Activated naive CD4-positive, alpha-beta T cell treated with Interleukin-2 at 50 U/mL for 16 hours (primary cell): ENCODE measurements at places on chromosomes 13 and 19.

DNA sequence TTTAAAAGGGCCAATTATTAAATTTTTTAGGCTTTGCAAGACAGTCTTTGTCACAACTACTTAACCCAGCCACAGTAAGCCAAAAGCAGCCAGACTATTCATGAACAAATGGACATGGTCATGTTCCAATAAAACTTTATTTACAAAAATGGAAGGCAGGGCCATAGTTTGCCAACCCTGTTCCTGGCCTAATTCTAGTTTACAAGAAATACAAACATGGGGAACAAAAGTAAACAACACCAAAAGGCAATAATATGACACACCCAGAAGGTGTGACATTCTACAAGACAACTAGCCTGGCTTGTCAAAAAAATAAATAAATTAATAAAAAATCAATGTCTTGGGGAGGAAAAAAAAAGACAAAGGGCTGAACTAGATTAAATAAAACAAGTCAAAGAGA, 24.8 kb upstream of the CCNP start:
- no peak for DNase-seq

- DNase-seq = no peak
Observed at GRCh38 chr19:29084266-29084665, 128.7 kb downstream of the UQCRFS1 start.

DNA sequence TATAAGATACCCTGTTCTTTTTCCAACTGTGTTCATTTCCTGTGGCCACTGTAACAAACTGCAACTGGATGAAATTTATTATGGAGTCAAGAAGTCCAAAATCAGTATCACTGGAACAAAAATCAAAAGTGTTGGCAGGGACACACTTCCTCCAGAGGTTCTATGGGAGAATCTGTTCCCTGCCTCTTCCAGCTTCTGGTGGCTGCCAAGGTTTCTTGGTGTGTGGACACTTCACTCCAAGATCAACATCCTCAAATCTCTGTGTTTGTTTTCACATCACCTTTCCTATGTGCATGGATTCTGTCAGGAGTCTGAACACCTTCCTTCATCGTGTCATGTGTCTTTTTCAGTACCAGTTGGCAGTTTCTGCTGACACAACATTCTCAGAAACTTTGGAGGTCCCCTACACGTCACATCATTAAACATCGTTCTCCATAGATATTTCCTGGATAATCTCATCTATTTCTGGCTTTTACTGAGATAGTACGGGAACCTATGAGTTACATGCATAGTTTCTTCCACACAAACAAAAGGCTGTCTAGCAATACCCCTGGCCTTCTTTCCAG, 15.2 kb upstream of the EFNB2 start:
- no peak for DNase-seq

GRCh38 chr13:44854313-44855060, 134.8 kb downstream of the NUFIP1 start:
- no peak for DNase-seq

DNA sequence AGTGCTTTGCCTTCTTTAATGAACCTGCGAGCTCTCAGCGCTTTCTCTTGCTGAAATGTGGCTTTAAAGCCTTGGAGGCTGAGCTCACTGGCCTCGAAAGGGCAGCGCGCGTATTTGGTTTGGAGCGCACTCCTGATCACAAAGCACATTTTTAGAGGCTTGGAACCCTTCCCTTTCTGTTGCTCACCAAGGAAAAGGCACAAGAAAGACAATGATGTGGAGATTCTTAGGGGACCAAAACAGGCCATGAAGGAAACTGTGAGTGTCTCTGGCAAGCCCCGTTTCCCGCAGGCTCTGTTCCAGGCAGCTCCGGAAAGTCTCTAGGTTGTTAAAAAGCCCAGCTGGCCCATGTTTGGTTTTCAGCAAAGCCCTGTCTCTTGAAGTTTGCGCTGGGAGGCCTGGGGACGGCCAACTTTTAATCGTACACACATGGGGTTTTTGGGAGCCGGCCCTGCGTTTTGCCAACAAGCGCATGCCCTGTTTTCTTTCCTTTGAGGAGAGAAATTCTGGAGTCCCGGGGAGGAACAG, 9.4 kb upstream of the SPC24 start:
- no peak for DNase-seq

GRCh38 chr19:34254046-34254697, at the start of gene GARRE1:
Gene GARRE1 (plus strand): TSS chr19:34254554. CDS start chr19:34300474, 45,920 bp downstream.
- peak; percentile 85 for DNase-seq

DNA sequence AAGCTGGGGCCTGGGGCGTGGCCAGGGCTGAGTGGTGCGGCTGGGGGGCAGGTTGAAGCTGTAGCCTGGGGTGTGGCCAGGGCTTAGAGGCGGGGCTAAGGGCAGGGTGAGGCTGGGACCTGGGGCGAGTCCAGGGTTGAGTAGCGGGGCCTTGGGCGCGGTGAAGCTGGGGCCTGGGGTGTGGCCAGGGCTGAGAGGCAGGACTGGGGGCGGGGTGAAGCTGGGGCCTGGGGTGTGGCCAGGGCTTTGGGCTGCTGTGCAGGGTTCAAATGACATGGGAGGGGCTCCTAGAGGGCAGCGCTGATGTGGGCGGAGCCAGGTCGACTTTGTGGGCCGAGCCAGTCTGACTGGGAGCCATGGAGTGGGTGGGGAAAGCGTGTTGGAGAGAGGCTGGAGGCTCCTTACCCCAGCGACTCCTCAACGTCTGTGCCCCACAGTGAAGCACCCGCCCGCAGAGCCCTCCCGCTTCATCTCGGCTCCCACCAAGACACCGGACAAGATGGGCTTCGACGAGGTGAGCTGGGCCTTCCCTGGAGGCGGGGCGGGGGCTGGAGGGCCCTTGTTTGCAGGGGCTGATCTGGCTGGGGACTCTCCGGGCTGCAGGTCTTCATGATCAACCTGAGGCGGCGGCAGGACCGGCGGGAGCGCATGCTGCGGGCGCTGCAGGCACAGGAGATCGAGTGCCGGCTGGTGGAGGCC, 21.5 kb downstream of the COLGALT1 start:
- no peak for DNase-seq

DNA sequence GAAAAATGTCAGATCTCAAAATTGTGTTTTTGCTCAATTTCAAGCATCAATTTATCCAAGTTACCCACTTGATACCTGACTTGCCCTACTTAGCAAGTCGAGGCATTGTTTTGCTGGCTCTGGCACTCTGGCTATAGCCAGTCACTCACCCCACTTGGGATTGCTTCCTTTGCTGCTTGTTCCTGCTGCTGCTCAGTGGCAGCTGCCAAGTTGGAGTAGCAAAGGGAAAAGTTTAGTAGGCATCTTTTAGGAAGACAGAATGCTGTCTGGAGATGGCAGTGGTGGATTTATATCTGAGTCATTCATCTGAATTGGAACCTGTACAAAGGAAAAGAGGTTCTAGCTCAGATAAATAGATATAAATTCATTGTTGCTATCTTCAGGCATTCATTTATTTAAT, 41.2 kb downstream of the PCCA start:
- no peak for DNase-seq

DNA sequence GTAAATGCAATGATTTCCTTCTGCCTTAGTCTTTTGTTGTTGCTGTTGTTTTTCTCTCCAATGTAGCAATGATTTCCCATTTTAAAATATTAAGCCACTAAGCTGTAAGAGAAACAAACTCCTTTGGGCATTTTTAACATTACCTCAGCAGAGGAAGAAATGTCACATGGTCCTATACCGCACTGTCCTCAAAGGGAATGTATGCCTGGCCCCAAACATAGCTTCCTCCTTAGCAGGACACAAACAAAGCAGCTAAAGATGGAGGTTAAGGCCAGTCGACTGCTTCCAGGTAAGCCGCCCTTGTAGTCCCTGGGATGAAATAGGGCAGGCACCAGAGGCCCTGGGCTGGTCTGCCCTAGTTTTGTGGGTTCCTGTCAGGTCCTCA, 249.0 kb downstream of the TSHZ3 start:
- no peak for DNase-seq

- no peak for DNase-seq
Observed at GRCh38 chr19:29527500-29528328, 1.9 kb downstream of the VSTM2B start.

- no peak for DNase-seq
Observed at GRCh38 chr13:102131246-102131645, 270.6 kb downstream of the FGF14 start.

DNA sequence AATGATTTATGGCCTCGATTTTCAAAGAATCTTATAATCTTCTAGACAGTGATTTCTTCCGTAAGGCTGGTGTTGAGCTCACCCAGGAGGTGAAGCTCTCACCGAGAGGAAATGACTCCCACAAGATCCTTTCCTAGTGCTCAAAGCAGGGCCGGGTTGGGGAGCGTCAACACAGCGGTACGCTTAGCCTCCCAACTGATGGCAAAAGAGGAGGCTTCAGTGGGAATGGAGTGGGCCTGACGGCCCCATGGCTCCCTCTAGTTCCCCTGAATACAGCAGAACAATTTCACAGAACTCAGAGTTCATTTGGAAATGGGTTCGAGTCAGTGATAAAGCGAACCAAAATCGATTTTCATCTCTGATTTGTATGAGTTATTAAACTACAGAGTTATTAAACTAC, 449.5 kb downstream of the KLF12 start:
- DNase-seq = no peak

DNA sequence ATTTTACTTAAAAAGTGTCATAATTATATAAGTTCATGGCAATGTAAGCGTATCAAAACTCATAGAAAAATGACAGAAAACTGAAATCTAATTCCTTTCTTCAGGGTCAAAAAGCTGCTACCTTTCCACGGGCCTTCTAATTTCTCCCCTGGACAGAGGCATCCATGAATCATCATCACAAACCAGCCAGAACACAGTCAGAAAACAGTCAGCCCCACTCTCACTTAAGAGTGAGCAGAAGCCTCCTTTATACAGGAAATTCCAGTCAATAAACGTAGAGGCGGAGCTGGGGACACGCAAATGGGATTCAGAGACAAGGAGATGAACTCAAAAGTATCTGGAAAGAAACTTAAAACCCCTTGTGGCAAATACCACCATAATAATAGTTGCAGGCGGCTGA, 54.2 kb upstream of the ABCC4 start:
- no peak for DNase-seq

GRCh38 chr19:36246006-36246481, 31.1 kb downstream of the ZNF146 start:
- DNase-seq = no peak

- DNase-seq = no peak
Observed at GRCh38 chr19:55098716-55099556, 18.5 kb downstream of the PPP1R12C start.

GRCh38 chr19:10113964-10114650, 2.6 kb downstream of the P2RY11 start:
- no peak for DNase-seq

DNA sequence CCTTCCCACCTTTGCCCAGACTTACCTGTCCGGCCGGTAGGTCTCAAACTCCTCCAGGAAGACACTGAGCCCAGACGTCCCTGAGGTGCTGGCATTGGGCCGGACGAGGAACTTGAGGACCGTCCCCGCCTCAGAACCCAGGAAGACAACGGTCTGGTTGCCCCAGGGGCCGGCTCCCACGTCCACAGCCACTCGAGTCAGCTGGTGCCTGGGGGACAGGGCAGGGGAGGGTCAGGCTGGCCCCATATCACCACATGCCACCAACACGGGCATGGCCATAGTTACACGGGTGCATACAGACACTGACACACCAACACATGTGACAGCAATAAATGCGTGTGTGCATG, 8.4 kb upstream of the LRG1 start:
- no peak for DNase-seq

- DNase-seq = no peak
Observed at GRCh38 chr19:8302357-8302691, 5.8 kb downstream of the CD320 start.

DNA sequence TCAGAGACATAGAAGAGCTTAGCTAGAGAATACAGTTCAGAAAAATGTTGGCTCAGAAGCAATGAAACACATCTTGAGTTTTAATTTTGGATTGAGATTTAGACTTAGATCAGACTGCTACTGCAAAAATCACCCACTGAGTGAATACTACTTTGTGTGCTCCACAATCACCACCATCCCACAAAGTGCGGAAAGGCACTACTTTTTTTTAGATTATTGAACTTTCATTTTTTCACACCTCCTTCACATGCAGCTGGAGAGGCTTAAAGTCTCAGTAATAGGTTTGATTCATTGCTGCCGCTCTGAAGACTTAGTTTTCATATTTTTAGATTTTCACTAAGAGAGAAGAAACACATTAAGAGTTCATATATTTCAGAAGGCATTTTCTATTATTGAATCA, 289.9 kb upstream of the PRR20A start:
- DNase-seq = no peak

- no peak for DNase-seq
Observed at GRCh38 chr13:46684287-46685001, 112.5 kb downstream of the ESD start.

DNA sequence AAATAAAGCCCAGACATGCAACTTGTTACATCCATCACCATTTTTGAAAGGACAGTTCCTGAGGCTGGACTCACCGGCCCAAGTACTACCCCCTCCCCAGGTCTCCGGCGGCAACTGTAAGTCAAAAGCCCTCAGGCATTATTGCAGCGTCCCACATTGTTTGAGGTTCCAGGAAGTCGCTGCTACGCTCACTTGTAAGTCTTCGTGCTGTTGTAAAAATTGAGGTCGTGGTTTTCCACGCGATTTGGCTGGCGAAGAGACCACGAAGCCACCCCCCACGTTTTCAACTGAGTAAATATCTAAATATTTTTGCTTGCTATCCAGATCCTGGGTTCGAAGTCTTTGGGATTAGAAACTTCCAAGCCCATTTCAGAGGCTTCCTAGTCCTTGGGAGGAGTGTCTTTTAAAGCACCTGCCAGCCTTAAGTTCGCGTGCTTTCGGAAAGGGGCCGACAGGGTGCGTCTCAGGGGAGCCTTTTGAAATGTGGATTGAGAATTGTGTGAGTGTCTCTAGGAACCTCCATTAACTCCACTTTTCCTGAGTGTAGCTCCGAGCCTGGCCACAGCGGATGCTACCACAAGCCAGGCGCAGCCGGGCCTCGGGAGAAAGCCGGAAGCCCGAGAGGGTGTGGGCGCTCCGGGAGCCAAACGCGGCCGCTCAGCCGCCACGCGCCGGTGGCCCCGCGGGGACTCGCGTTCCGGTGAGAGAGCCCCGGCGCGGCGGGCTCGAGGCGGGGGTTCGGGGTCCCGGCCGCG, 434 bp upstream of the FNDC3A start:
- no peak for DNase-seq

- DNase-seq = no peak
Observed at GRCh38 chr13:98997738-98998641, 20.1 kb upstream of the DOCK9 start.

DNA sequence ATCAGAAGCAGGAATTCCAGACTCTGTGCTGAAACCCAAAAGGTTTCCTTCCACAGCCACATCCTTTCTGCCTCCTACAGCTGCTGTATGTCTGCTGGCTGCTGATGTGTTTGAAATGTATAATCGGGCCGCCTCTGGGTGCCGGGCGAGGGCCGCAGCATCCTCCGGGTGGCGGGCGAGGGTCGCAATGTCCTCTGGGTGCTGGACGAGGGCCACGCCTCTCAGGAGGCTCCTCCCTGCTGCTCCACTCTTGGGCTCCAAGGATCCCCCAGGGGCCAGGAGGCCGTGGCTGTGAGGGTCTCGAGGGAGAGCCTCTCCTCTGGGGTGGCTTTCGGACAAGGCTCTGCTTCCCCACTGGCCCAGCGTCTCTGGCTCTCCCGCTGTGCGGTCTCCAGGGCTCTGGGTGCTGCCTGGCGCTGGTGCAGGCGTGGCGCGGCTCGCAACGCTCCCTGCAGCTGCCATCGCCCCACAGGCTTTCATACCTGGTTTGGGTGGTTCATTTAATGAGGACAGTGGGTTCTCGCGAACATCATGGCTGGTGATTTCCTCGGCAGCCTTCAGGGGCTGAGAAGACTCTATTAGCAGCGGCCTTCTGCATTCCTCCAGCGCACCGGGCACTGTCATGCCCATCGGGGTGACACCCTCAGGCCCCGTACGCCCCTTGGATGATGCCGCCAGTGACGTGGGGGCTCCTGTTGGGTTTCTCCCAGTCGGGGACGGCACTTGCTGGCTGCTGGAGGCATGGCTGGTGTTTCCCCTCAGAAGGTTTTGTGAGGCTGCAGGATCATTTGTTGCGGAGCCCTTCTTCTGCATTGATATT, 41.8 kb upstream of the GRTP1 start:
- DNase-seq = no peak
